Omental fat pad (tissue), 4 donors: ENCODE measurements at places on chromosomes 1 and 21.

DNA sequence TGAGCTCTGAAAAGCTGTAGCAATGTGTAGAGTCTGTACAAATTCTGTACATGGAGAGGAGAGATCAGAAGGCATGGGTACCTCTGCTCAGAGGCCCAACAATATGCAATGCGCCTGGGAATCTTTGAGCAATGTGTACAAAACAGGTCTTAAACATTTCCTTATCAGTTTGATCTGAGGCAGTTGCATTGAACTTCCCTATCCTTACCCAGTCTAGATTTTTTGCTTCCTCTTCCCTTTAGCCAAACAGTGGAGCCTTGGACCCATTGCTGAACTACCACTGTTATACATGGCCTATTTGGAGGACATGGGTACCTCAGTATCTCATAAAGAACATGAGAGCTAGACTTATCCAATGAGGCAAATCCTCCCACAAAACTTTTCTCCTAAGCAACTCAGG, 12.6 kb upstream of the MNDA start:
- no peak for DNase-seq

DNA sequence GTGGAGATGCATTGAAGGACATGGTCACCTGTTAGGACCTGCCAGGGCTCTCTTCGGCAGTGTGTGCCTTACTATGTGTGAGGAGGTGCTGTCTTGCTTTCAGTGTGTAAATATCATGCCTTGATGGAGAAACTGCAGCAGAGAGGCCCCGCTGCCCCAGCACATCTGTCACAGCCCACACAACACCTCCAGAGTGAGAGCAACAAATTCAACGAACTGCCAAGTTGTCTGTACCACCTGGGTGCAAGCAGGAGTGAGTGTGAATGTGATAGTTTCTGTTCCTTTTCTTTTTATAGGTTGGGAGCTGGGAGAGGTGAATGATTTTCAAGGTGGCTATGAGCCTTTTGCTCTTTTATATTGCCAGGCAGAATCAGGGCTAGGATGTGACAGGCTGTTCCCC, 114.6 kb upstream of the KIAA0040 start:
- no peak for DNase-seq

DNA sequence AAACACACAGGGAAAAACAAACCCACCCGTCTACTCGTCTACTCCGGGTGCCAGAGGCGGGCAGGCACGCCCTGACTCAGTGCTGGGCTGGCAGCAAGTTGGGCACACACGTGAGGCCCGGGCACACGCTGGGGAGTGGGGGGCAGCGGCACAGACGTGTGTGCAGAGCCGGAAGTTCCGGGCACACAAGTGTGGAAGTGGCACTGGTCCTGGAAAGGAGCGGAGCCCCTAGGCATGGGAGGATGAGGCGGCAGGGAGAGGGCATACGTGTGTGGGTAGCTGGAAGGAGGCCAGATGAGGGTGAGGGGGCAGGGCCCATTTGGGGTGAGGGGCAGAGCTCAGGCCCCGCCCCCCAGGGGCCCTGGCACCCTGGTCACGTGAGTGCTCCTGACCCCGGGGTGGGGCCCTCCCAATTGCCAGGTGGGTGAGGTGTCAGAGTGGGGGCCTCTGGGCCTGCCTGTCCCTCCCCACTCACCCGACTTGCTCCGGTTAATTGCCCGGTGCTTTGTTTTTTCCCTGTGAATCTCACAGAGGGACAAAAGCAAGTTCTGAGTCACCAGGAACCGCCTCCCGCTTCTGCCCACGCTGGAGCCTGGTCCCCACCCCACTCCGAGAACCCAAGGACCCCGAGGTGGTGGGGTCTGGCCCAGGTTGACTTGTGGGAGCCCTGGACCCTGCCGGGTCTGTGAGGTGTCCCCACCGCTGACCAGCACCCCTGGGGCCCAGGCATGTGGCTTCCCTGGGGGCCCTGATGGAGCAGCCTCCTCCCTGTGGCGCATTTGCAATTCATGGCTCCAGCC, 104.8 kb upstream of the CASZ1 start:
- DNase-seq: no peak

DNA sequence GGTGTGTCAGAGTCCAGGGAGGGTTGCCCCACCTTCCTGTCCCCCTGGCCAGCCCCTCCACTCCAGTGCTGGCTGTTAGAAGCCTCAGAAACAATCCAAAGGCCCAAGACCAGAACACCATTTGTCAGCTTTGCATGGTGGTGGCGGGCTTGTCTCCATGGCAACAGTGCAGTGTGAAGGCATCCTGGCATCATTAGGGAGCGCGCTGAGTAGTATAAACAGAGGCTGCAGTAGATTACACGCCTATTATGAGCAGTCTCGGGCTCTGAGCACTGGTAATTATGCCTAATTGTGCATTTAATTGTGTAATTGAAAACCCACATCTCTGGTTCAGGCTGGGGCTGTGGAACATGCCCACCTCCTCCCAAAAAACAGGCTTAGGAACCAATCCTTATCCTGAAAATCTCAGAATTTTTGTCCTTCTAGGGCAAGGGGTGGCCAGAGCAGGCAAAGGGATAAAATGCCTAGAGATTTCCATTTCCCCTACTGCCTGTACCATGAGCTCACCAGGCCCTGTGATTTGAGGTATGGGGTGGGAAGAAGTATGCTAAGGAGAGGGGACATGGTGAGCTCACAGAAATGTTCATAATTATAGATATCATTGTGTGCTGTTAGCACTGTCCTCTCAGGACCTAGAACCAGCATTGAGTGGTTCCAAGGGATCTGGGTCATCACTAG, 11.7 kb downstream of the NKAIN1 start:
- DNase-seq: no peak
